ENCODE measurements at places on chromosomes 3 and 15. TPM values are rescaled to one million over a fixed set of nuclear protein-coding genes. Genes with fewer than 3 reads are reported as not detected.

DNA sequence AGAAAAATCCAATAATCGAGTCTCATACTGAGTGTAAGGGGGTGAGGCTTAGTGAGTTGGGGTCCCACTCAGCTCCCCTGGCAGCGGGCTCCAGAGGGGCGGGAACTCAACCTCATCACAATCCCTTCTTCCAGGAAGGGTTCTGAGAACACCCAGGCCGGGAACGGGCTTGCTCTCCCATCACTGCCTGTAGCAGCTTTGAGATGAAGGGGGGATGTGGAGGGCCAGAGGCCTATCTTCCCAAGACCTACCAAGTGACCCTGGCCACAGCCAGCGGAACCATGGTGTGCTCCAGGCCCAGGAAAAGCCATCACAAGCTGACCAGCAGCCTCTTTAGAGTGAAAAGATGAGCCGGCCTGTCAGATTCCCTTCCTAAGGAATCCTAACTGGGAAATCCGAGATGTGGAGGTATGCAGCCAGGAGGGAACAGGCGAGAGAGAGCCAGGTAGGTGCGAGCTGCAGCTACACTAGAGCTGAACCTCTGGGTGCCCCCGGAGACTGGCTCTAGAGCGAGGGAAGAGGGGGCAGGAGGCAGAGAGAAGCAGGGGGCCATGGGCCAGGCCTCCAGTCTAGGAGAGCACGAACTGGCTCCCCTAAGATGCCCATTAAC, 18.5 kb downstream of the GRAMD2A start:
- no peaks in the 10 kb centered on the region for H3K4me1 ChIP-seq
- no peak overlapping the region for H3K4me3 ChIP-seq
- DNase-seq = no peak
- H3K27me3 ChIP-seq = peaks cover 6% of the 10 kb centered on the region

DNA sequence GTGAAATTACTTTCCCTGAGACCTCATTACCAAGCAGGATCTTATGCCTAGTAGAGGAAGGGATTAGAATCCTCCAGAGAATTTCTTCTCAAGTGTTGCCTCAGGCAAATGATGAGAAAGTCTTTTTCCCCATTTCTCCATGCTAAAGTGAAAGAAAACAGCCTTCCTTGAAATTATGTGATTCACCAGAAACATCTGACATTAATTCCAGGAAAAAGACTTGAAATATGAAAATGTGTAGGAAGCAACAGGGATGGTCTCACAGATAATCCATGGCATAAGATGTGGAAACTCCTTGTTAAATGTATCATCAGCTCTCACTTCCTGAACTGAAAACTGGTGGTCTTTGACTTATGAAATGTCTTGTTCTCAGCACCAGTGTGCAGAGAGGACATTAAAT, 17.9 kb upstream of the ABI3BP start:
- H3K27me3 ChIP-seq = no peaks in the 10 kb centered on the region
- no peaks in the 10 kb centered on the region for H3K36me3 ChIP-seq
- DNase-seq = no peak
- no peak overlapping the region for H3K27ac ChIP-seq
- no peaks in the 10 kb centered on the region for H3K4me1 ChIP-seq

GRCh38 chr15:35443376-35443775, 102.6 kb downstream of the DPH6 start:
- H3K27ac ChIP-seq = no peak overlapping the region
- H3K4me1 ChIP-seq = no peaks in the 10 kb centered on the region
- no peak for DNase-seq
- H3K4me3 ChIP-seq = no peak overlapping the region

Gene GUCA1C
- not detected for total RNA-seq

Gene FBXL22
- total RNA-seq = 0.84 TPM
